ENCODE measurements at places on chromosomes 5 and 9. TPM values are rescaled to one million over a fixed set of nuclear protein-coding genes. Genes with fewer than 3 reads are reported as not detected.

The TMEM252 gene
- not detected for total RNA-seq

The MCIDAS gene
- not detected for total RNA-seq

The SLC6A18 gene
- total RNA-seq, result not detected

The SOX30 gene
- not detected for total RNA-seq

The SPATA31A3 gene
- not detected for total RNA-seq

The EMB gene
- 6.9 TPM for total RNA-seq

The CNTLN gene
- 9.9 TPM for total RNA-seq

The PCDHGA7 gene
- total RNA-seq, result 4.8 TPM

The LCN1 gene
- not detected for total RNA-seq

The PCDHB16 gene
- 1.9 TPM for total RNA-seq

The LIX1 gene
- total RNA-seq, result not detected

The POMT1 gene
- 32.6 TPM for total RNA-seq

The HEMGN gene
- not detected for total RNA-seq

The OBP2B gene
- total RNA-seq, result not detected

The RUSC2 gene
- 22.1 TPM for total RNA-seq

The SMIM27 gene
- total RNA-seq, result 2.8 TPM

The HBEGF gene
- 4.8 TPM for total RNA-seq

The CEL gene
- total RNA-seq, result 0.19 TPM

The SPRY4 gene
- total RNA-seq, result 16.5 TPM

The TAF11L3 gene
- total RNA-seq, result not detected

The ENTREP1 gene
- 0.13 TPM for total RNA-seq

The HAND1 gene
- not detected for total RNA-seq

The PIP5K1B gene
- total RNA-seq, result 0.06 TPM

The CARTPT gene
- total RNA-seq, result not detected

The NPR3 gene
- 24.3 TPM for total RNA-seq

The IFNA13 gene
- not detected for total RNA-seq

The SLCO4C1 gene
- not detected for total RNA-seq

The RNF14 gene
- 76.2 TPM for total RNA-seq

The ASPN gene
- total RNA-seq, result 19.8 TPM

The MLLT3 gene
- 16.1 TPM for total RNA-seq

The HTR1A gene
- not detected for total RNA-seq

The SAXO1 gene
- total RNA-seq, result under 0.01 TPM

The GPR150 gene
- total RNA-seq, result 0.13 TPM

The SLC6A7 gene
- not detected for total RNA-seq

The SPATA31D4 gene
- not detected for total RNA-seq

The PPP1R26 gene
- 10.5 TPM for total RNA-seq

The TLE1 gene
- 24.8 TPM for total RNA-seq

The CCNJL gene
- total RNA-seq, result 0.68 TPM

The SPATA6L gene
- 0.79 TPM for total RNA-seq

The ZNF366 gene
- 0.06 TPM for total RNA-seq

The ARHGEF37 gene
- 0.99 TPM for total RNA-seq

The FST gene
- total RNA-seq, result 95.7 TPM

The IFNA2 gene
- total RNA-seq, result not detected

The INSL6 gene
- not detected for total RNA-seq

The RUFY1 gene
- total RNA-seq, result 90.4 TPM

The GKAP1 gene
- 0.26 TPM for total RNA-seq

The IQGAP2 gene
- 1.6 TPM for total RNA-seq

Measured in aortic smooth muscle cell (primary cell).